ENCODE measurements at places on chromosomes 2 and 18.
A peak's percentile ranks its signal among the peaks of the same experiment; 100 is the strongest.

DNA sequence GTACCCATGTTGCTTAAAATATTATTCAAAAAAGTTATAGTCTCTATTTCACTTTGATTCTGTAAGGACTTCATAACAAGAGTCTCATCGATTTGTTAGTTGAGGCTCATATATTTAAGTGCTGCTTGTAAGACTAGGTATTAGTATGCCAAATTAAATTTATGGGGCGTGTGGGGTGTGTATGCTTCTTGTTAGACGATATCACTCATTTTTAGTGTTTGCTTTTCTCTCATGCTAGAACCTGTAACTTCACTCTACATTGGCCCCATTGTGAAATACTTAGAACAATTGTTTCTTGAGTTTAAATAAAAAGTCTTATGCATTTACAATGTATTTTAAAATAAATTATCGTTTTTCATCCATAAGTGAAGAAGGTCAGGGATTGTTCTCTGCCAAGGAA is 63.6 kb downstream of the CTNNA2 start:
- no peak for DNase-seq

- DNase-seq, result peak; percentile 88
Measured at GRCh38 chr2:205022841-205023240, 477.6 kb downstream of the PARD3B start.

- DNase-seq, result no peak
Measured at GRCh38 chr18:39529358-39529757, 1963.8 kb upstream of the CELF4 start.

- no peak for DNase-seq
Measured at GRCh38 chr2:201248288-201248844, 12.0 kb upstream of the CASP8 start.

- DNase-seq, result no peak
Measured at GRCh38 chr2:153663371-153663770, 184.8 kb upstream of the RPRM start.

GRCh38 chr18:44817831-44818473 is 137.3 kb downstream of the SETBP1 start:
- DNase-seq, result no peak

DNA sequence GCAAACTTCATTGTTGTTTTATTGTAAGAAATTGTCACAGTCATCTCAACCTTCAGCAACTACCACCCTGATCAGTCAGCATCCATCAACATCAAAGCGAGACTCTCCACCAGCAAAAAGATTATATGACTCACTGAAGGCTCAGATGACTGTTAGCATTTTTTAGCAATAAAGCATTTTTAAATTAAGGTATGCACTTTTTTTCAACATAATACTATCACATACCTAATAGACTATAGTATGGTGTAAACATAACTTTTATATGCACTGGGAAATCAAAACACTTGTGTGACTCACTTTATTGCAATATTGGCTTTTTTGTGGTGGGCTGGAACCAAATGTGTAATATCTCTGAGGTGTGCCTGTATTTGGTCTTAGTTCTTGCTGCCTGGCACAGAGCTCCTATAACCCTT is 15.6 kb downstream of the SCN1A start:
- DNase-seq, result no peak

- no peak for DNase-seq
Measured at GRCh38 chr2:231094736-231095346, 30.0 kb downstream of the HTR2B start.

GRCh38 chr2:166193407-166193806 is 65.6 kb upstream of the SCN1A start:
- no peak for DNase-seq

DNA sequence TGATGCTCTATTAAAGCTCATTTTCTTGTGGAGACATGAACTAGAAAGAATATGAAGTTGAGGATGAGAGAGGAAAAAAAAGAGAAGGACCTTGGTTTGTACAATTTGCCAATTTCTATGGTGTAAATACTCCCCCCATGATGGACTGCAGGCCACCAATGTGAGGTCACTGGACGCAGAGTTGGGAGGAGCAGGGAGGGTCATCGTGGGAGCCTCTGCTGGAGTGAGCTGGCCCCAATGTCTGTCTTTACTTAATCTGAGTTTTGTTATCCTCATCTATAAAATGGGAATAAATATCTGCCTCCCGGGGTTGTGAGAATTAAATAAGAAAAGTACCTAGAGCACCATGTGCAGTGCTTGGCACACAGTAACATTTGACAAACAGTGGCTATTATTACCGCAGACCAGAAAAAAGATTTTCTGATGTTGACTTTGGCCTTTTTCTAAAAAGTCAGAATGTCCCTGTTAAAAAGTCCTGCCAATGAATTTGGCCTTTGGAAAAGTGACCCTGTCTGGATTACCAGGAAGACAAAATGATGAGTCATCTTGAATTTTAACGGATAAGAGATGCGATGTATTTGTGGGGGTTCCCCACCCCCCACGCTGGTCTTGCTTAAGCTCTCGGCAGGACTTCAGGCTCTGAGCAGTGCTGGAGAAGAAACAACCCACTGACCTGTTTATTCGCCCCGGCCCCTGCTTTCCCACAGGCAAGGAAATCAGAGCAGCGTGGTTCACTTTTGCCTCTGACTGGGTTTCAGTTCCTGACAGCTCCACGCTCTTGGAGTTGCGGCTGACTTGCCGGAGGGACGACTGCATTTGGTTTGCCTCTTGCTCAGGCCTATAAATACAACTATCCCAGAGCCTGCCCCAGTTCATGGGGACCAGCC is 50.3 kb upstream of the FOSL2 start:
- no peak for DNase-seq

DNA sequence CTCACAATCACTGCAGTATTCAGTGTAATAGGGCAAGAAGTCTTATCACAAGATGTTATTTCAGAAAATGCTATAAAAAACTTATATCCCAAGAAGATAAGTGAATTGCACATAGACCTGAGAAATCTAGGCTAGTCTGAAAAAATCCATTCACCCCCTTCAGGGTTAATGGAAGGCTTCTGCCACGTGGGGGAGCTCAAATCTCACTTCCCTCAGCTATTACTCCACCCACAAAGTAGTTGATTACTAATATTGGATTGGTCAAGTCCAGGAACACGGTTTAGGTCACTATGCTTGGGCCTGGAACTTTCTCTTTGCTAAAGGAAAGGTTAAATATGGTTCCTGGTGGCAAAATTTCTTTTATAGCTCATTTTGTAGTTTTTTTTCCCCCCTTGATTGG is 51.2 kb upstream of the ADAM23 start:
- peak; percentile 46 for DNase-seq

GRCh38 chr2:217530392-217531090 is 472.3 kb downstream of the TNS1 start:
- DNase-seq, result no peak

DNA sequence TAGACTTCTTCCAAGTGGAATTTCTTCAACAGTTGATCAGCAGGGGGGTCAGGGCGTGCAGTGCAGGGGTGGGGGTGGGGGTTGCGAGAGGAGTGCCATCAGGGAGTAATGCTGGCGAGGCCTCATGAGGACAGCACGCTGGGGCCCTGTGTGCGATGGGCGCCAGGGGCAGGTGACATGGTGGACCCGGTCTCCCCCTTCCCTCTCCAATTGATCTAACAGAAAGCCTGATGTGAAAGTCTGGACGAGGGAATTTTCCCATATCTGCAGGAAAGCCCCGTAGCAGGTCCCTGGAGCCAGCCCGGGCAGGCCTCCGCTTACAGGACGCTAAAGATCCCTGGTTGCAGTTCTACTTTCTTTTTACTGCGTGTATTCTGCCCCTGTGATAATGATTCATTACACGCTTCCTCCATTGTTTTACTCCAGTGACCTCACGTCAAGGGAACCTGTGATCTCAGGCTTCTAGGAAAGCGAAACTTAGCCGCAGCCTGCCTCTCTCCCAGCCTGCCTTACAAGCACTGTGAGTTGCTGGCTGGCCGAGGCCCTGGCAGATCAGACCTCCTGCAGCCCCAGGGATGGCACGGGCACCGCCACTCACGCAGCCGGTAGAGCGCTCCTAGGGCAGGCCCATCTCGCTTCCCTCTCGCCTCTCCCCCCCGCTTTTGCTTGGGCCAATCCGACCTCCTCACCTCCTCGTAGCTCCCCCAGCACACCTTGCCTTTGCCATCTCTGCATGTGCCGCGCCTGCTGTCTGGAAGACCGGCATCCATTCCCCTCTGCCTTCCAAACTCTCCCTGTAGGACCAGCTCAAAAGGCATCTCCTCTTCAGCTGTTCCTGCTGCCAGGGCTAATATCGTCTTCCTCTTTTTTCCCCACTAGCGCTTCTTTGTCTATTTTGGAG is 19.2 kb downstream of the NEURL3 start:
- no peak for DNase-seq

- DNase-seq, result no peak
Measured at GRCh38 chr2:189818249-189819038, 34.2 kb downstream of the PMS1 start.

GRCh38 chr18:58887613-58887963 is 22.9 kb downstream of the ZNF532 start:
- no peak for DNase-seq

DNA sequence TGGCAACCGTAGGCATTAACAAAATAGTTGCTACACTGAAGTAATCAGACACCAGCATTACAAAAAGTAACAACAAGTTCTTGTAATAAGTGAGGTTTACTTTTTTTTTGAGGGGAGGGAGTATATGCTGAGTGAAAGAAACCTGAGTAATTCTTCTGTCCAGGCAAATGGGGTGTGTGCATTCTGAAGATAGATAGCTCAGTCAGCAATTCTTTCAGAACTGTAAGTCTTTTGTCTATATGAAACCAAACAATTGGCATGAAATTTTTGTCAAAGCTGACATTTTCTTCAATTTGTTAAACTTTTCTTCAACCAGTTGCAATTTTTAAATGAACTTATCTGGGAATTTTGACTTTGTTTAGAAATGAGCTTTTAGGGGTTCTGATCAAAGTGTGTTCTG is 208.1 kb upstream of the THSD7B start:
- no peak for DNase-seq

- DNase-seq, result peak; percentile 67
Measured at GRCh38 chr2:83081826-83082690, 1377.0 kb downstream of the SUCLG1 start.

GRCh38 chr2:239110595-239111048 is 262.7 kb downstream of the TWIST2 start:
- no peak for DNase-seq

GRCh38 chr2:43993437-43993836 is 2.4 kb downstream of the LRPPRC start:
- no peak for DNase-seq

GRCh38 chr2:160510617-160511016 is 17.0 kb upstream of the RBMS1 start:
- DNase-seq, result peak; percentile 6

DNA sequence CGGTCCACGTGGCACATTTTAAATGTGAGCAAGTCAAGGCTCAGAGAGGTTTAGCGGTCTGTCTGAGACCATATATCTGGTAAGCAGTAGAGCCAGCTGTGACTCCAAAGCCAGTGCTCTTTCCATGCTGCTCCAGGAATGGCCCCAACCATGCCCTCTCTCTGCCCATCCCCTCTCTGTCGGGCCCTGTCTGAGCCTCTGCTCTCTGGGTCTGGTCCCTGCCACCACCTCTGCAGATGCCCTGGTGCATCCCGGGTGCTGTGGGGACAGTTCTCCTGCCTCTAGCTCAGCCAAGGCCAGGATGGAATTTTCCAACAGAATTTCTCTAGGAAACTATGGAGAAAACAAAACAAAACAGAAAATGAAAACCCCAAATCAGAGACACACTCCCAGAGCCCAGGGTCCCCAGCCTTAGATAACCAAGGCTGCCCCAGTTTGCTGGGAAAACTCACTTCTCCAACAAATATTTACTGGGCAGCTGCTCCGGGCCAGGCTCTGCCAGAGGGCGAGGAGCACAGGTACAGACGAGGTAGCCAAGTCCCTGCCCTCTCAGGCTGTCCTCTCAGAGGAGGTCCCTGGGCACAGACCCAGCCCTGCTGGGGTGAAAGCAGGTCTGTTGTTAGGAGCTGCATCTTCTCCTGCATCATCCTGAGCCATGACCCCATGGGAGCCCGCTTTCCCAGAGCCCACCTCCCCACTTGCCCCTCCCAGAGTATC is 9.2 kb downstream of the ADRA2B start:
- DNase-seq, result no peak

DNA sequence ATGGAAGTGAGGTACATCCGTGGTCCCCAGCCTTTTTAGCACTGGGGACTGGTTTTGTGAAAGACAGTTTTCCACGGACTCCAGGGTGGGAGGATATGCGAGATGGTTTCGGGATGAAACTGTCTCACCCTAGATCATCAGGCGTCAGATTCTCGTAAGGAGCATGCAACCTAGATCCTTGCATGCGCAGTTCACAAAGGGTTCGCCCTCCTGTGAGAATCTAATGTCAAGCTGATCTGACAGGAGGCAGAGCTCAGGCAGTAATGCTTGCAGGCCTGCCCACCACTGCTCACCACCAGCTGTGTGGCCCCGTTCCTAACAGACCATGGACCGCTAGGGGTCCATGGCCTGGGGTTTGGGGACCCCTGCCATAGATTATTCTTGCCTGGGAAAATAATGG is 11.6 kb downstream of the B3GNT2 start:
- DNase-seq, result no peak

DNA sequence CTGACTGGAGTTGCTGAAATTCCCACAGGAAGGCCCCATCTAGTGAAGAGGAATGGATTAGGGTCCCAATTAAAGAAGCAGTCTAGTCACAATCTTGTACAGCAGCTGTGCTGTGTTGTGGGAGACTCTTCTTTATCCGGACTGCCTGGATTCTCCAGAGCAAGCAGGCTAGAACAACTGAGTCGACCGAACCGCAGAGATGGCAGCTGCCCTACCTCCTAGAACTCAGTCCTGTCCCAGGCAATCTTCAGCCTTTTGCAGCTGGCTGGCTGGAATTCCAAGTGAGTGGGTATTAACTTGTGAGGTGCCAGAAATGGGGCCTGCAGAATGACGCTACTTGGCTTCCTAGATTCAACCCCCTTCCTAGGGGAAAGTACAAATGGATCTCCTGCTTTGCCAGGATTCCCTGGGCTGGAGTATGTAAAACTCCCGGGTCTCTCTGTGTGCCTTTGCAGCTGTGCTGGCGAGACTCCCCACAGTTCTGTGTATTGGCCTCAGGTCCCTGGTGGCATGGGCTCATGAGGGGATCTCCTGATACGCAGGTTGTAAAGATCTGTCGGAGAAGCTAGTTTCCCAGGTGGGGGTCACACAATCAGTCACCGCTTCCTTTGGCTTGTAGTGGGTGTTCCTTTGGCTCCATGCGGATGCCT is 1952.6 kb upstream of the LRRTM1 start:
- DNase-seq, result no peak

DNA sequence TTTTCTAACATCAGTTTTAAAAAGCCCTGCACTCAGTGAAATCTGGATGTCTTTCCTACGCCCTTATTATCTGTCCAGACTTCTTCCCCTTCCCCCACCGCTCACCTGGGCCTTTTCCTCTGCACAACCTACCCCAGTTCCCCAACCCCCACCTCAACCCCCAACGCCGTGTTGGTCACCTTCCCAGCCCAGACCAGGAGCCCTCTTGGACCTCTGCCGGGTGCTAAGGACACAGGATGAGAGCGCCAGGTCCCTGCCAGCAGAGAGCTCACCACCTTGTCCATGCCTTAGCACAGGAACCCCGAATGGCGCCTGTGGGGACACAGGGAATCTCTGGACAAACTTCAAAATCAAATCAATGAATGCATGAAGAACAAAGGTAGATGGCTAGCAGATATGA is 966 bp upstream of the RBM43 start:
- DNase-seq, result no peak
